Tibial artery (tissue), 4 donors: ENCODE measurements at places on chromosomes 12 and 14.

- no peak for DNase-seq
Observed at GRCh38 chr14:88786715-88787114, 6.0 kb downstream of the EML5 start.

GRCh38 chr14:99891900-99892299 lies 98.7 kb downstream of the EML1 start:
- no peak for DNase-seq

GRCh38 chr14:93009471-93010129 lies 86.7 kb downstream of the CHGA start:
- no peak for DNase-seq

DNA sequence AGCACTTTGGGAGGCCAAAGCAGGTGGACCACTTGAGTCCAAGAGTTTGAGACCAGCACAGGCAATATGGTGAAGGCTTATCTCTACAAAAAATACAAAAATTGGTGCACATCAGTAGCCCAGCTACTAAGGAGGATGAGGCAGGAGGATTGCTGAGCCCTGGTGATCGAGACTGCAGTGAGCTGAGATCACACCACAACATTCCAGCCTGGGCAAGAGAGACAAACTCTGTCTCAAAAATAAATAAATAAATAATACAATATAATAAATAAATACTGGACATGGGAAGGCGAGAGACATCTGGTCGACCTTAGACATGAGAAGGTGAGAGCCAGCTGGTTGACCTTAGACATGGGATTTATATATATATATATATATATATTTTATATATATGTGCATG lies 119.8 kb upstream of the SLC38A4 start:
- no peak for DNase-seq

- DNase-seq: no peak
Observed at GRCh38 chr14:30584058-30584630, 25.2 kb downstream of the G2E3 start.

- no peak for DNase-seq
Observed at GRCh38 chr12:128729628-128730121, 94.1 kb downstream of the SLC15A4 start.

- no peak for DNase-seq
Observed at GRCh38 chr14:30620178-30620577, 1.9 kb upstream of the SCFD1 start.

DNA sequence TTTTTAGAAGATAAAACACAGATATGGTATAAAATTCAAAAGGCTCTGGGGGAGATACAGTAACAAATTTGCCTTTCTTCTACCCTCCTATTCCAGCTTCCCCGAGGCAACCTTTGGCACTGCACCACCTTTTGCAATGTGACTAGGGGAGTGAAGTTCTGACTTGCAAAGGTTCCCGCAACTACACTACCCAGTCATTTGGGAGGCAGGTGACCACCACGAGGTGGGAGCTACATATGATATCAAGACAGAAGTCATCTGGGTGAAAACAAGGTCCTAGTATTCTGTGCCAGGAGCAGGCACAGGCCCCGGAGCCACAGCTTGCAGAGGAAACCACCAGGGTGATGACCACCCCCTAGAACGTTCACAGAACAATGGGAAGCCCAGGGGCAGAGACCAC lies 141.5 kb downstream of the TTC7B start:
- DNase-seq: no peak

GRCh38 chr12:82625523-82625922 lies 61.2 kb upstream of the TMTC2 start:
- DNase-seq: no peak

DNA sequence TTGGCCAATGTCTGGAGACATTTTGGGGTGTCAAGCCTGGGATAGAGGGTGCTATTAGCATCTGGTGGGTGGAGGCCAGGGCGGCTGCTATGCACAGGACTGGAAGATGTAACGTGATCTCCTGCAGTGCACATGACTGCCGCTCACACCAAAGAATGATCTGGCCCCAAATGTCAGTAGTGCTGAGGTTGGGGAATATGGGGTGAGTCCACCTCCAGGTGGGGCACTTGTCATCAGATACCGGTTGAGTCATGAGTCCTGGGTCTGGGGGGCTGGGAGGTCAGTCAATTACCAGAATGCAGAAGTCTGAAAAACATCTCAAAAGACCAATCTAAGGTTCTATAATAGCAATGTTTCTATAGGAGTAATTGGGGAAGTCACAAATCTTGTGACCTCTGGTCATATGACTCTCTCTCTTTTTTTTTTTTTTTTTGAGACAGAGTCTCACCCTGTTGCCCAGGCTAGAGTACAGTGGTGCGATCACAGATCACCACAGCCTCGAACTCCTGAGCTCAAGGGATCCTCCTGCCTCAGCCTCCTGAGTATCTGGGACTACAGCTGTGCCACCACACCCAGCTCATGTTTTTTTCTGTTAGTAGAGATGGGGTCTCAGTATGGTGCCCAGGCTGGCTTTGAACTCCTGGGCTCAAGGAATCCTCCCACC lies 6.0 kb upstream of the SDSL start:
- DNase-seq: no peak

- DNase-seq: no peak
Observed at GRCh38 chr12:46153268-46153872, 115.5 kb downstream of the SLC38A1 start.

DNA sequence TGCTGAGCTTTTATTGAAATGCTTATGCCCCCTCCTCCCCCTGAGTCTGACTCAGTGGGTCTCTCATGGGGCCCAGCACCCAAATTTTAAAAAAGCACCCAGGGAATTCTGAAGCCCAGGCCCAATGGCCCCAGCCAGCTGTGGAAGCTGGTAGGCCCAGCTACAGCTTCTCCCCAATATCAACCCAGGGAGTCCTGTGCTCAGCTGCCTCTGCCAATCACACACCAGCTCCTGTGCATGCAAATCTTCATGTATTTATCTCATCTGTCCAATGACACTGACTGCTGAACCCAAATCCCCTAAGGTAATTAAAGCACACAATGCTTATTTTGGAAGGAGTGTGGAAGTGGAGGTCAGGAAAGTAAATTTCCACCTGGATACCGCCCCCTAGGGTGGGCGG lies 76.3 kb downstream of the CCDC88C start:
- DNase-seq: no peak

DNA sequence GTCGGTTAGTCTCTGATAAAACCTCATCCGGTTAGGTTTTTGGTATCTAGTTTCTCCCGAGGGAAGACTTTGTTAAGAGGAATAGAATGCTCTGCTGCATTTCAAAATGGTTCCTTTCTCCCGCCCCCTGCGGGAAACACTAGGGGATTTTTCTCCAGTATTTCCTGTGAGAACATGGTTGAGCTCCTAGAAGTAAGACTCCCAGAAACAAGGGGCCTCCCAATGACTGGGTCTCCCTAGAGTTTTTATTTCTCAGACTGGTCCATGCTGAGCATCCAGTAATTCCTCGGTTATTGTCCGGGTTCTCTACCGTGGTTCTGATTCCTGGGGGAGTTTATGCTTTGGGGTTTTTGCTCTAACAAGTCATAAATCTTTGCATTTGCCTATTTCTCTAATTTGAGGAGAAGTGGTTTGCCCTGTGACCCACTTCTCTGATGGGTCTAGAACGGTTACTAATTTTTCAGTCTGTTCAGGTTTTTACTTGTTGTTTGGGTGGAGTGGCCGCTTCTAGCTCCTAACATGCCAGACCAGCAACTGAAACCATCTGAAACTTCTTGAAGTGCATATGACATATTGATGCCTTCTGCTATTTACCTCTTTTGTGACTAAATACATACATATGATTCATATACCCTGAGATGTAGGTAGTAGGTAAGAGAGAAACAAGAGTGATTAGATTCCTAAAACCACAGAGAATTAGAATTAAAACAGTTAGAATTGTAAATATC lies 25.1 kb downstream of the TESPA1 start:
- no peak for DNase-seq

DNA sequence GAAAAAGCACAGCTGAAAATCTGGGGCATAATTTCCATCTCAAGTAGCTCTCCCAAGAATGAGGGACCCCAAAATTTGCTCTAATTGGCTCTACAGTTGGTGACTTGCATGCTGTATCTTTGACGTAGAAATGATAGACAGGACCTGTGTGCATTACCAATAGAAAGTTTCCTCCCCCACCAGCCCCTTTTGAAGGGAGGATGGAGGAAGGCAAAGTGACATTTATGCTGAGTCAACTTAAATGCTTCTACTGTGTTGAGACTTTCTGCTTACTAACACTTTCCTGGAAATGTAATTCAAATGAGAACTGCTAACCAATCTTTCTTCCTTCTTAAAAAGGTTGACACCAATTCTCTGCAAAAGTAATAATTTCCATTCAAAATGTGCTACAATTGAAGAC lies 31.9 kb downstream of the TSPAN8 start:
- no peak for DNase-seq

DNA sequence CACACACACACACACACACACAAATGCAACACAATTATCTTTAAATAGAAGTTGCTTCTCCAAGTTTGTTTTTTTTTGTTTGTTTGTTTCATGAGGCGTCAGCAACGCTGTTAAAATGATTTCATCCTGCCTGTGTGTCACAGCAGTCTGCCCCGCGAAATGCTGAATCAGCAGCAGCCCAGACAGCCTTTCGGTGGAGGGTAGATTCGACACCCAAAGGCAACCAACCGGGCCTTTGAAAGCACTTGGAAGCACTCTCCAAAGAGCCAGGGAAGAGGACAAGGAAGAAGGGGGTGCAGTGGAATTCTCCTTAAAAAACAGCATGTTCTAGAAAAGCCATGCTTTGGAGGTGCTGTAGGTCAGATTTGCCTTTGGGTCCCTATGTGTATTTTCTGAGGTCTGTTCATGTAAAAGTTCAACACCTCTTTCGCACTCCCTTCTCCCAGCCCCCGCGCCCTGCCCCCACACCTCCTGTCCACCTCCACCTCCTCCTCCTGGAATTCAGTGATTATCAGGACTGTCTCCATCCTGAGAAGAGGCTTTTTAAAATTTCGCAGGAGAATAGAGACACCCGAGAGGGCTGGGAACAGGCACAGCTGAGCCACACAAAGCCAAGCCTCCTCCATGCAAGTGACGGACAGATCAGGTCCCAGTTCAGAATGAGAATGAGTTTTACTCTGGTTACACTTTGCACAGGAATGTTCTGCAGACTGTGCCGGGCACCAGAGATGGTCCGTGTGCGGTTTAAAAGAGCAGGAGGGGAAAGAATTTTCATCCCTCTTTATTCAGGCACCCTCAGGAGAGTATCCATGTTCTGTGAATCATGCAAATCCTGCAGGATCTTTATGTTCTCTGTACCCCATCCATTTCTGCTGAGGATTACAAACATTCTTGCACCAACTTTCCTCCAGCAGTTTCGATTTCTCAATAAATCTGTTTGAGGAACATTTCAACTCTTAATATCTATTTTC lies 177.9 kb downstream of the ETV6 start:
- no peak for DNase-seq

- no peak for DNase-seq
Observed at GRCh38 chr12:29455087-29455486, 42.4 kb downstream of the OVCH1 start.

- DNase-seq: no peak
Observed at GRCh38 chr14:63342371-63342770, 23.6 kb upstream of the GPHB5 start.

DNA sequence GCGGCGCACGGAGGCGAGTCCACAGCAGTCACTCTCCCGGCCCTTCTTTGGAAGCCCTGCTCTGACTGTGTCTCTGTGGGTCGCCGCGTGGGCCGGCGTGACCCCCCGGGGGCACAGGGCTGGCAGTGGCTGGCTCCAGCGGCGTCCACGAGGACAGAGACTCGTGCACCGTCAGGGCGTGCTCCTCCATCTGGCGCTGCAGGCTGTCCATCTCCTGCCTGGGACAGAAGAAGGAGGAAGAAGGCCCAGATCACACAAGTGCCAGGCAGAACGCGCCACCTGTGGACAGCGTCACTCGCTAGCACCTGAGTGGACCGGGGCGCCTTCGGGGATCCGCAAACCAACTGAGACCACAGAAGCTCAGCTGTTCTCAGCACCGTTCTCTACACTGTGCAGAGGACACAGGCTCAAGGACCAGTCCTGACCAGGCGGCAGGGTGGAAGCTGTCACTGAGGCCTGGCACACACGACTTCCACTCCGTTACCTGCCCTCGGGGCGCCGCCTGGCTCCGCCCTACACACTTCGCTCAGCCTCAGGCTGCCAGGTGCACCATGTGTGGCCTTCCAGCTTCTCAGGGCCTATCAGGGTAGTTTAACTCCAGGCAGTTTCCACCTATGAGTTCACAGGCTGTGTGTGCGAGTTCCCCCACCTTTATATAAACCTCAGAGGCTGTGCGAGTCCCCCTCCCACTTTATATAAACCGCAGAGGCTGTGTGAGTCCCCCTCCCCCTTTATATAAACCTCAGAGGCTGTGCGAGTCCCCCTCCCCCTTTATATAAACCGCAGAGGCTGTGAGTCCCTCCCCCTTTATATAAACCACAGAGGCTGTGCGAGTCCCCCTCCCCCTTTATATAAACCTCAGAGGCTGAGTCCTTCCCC lies 11.7 kb upstream of the ANKLE2 start:
- DNase-seq: no peak
